ENCODE measurements at places on chromosomes 1 and 21.

GRCh38 chr1:180926164-180926981, 13.7 kb downstream of the KIAA1614 start:
- no peak for DNase-seq

DNA sequence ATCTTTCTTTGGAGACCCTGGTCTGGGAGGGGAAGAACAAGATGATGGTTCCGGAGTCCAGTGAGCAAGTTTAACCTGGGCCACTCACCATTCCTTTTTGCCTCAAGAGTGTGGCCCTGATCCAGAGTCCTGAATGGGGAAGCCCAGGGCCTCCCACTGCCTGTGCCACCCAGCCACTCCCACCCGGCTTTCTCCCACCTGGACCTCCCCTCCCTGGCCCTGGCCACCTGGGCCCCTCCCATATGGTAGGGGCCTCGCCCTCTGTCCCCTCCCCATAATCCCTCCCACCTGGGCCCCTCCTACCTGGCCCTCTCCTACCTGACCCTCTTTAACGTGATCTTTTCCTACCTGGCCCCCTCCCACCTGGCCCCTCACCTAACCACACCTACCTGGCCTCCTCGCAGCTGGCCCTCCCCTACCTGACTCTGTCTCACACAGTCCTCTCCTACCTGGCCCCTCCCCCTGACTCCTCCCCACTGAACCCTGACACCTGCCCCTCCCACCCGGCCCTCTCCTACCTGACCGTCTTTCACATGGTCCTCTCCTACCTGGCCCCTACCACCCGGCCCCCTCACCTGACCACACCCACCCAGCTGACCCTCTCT, 220.7 kb upstream of the VAMP3 start:
- no peak for DNase-seq

GRCh38 chr1:76023669-76024435, 50.7 kb upstream of the ST6GALNAC3 start:
- no peak for DNase-seq

- no peak for DNase-seq
These were observed 354.8 kb upstream of the BRINP3 start for GRCh38 chr1:190832511-190832910.

- no peak for DNase-seq
These were observed 5.6 kb upstream of the ERO1B start for GRCh38 chr1:236287356-236287755.

GRCh38 chr1:39113109-39113743, 87.1 kb downstream of the NDUFS5 start:
- DNase-seq = no peak

GRCh38 chr1:44798481-44799365, 1.5 kb upstream of the PLK3 start:
- DNase-seq = no peak

GRCh38 chr1:201756406-201756805, 72.6 kb upstream of the IPO9 start:
- DNase-seq = no peak

DNA sequence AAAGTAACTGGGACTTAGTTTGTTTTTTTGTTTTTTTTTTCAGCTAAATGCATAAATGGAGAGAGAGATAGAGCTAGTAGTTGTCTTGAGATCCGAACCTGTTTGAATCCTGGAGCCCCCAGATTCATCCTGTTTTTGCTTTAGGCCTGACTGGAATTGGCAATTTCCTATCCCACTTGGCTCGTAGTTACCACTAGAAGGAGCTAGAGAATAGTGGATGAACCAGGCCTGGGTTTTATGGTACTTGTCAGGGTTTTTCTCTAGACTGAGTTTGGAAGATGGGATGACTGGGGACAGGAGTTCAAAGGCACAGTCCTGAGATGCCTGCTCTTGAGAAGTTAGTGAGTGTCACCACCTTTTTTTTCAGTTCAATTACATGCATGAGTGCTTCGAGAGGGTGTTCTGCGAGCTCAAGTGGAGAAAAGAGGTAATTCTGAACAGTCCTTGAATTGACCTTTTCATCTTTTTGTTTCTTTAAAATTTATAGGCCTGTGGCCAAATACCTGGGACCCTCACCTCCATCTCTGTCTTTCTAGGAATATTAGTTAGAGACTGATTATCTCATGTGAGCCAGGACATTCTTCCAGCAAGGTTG, 23.4 kb downstream of the CELF3 start:
- DNase-seq = no peak

- no peak for DNase-seq
These were observed 17.5 kb downstream of the NEK7 start for GRCh38 chr1:198174297-198174696.

GRCh38 chr1:204108312-204109141, 35.6 kb downstream of the SOX13 start:
- DNase-seq = no peak

DNA sequence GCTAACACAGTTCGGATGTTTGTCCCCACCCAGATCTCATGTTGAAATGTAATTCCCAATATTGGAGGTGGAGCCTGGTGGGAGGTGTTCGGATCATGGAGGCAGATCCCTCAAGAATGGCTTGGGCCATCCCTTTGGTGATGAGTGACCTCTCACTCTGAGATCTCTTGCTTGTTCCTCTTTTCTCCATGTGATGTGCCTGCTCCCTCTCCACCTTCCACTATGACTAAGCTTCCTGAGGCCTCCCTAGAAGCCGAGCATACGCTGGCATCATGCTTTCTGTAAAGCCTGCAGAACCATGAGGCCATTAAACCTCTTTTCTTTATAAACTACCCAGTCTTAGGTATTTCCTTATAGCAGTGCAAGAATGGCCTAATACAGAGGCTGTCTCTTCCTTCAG, 8.1 kb upstream of the PLA2G5 start:
- DNase-seq = no peak

GRCh38 chr1:40438391-40439015, 11.8 kb upstream of the ZFP69B start:
- DNase-seq = no peak

DNA sequence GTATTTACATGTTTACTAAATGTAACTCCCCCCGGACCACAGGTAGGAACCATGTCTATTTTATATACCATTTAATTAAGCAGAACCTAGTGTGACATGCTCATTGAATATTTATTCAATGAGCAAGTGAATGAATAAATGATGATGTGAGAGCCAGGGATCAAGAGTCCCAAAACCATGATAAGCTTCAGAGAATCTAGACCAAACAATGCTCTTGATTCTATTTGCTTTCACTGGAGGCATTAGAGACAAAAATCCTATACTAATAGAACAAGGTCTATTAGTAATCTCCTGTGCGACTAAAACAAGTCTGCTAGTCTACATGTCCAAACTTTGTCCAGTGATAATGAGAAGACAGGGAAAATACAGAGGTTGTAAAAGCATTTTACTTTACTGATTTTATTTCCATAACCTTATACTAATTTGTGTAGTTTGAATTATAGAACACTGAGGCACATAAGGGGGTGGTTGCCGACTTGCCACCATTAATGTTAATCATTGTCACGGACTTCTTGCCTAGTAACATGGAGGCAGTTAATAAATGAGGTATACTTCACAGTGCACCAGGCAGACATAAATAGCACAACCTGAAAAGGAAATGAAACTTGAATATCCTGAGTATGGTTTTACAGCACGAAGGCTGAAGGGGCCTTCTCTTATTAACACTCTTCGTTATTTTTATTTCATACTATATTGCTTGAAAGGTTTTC, 69.8 kb downstream of the TBX15 start:
- DNase-seq = no peak

DNA sequence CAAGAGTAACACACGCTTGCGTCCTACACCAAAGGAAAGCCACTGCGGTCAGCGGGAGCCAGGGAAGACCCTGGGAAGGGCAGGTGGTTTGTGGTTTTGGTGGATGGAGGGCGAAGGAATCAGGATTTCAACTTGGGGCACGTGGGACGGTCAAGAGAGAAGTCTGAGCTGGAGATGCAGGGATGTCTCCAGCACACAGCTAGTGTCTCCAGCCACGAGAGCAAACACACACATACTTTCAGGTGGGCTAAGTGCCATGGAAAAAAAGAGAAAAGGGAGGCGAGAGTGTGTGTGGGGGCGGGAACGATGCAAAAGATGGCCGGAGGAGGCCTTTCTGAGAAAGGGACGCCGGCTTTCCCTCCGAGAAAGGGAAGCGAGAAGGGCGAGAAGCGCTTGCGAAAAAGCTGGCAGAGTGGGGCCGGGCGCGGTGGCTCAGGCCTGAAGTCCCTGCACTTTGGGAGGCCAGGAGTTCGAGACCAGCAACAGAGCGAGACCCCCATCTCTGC, 1.4 kb upstream of the SRRM1 start:
- DNase-seq = no peak

DNA sequence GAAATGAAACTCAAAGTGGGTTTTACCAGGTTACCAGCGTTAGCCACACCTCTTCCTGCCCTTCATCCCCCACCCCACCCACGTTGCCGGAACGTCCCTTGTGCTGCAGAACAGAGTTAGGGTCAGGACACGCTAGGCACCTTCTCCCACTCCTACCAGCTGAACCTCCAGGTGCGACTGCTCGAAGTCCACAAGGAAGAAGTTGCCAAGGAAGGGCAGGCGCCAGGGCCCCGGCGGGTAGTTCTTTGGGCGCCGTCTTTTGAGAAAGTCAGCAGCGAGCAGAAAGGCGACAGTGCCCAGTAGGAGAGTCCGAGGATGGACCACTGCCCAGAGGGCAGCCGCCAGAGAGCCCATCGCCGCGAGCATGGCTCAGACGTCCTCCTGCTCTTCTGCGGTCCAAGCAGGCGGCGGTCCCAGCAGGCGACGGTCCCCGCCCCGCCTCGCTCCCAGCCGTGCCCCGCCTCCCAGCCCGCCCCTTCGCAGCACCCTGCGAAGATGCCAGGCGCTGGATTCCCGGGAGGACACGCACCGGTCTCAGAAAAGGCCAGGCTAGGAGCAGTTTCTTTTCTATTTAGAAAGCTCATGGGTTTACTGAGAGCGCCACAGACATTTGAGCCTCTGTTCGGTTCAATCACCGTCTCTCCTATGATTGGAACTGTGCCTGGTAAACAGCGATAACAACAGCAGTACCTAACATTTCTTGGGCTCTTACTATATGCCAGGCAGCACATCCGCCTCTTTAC, at the start of gene CYP2J2:
Gene CYP2J2 (minus strand): TSS at position 393 of the 743 bp plus-strand sequence. CDS start 27 bp downstream, at position 366.
- no peak for DNase-seq

DNA sequence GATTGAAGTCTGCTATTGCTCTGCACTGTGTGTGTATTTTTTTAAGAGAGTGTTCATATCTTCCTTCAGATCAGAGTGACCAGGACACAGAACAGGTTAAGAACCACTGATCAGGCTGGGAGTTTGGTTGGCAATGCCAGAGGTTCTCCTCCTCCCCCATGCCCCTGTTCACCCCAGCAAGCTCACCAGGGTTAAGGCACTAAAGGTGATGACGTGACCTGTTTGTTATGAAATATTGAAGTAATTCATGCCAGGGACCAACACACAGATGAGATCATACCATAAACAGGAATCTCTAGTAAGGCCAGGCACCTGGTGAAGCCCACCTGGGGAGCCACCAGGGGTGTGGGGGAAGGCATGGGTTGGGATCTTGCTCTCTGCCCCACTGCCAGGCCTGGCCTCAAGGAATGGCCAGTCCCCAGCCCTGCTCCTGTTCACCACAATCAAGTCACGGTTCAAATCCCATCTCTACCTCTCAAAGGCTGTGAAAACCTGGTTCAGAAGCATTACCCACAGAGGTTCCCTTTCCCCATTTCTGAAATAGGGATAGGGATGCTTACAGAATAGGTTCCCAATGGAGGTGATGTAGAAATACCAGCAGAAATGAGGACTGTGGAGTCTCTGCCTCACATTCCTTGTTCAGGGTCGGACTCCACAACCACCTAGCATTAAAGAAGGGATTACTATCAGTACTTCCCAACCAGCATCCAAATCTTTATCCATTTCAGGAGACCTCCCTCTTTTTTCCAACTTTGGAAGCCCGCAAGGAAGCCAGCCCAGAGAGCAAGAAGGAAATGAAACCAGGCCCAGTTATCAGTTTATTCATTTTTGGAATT, 2.4 kb downstream of the ID3 start:
- DNase-seq = no peak

- no peak for DNase-seq
These were observed 410.1 kb upstream of the PLXNA2 start for GRCh38 chr1:208654241-208654640.

Data from omental fat pad (tissue), 4 donors.